Activated CD4-positive, alpha-beta T cell treated with anti-CD3 and anti-CD28 coated beads for 48 hours (primary cell): ENCODE measurements at places on chromosomes 16 and 17.
A peak's percentile ranks its signal among the peaks of the same experiment; 100 is the strongest.

GRCh38 chr17:47785538-47786123, 36.0 kb downstream of the OSBPL7 start:
- peak; percentile 50 for DNase-seq

DNA sequence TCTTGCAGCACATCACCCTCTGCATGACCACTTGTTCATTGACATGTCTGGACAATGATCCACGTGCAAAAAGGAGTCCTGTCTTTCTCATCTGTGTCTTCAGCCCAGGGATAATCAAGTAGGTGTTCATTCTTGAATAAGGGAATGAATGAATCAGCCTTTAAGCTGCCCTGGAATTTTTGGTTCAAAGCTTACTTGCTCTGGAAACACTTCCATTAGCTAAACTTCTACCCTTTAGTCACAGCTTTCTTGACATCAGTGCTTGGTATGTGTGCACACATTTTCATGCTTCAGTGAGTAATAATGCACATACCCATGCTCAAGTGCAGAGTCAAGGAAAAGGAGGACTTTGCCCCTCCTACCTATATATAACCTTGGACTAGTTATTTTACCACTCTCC, 103.0 kb upstream of the CDH13 start:
- no peak for DNase-seq

GRCh38 chr16:8956265-8957062, 7.2 kb downstream of the USP7 start:
- no peak for DNase-seq

- DNase-seq, result no peak
These were observed 54.1 kb upstream of the MARCHF10 start for GRCh38 chr17:62862251-62862650.

DNA sequence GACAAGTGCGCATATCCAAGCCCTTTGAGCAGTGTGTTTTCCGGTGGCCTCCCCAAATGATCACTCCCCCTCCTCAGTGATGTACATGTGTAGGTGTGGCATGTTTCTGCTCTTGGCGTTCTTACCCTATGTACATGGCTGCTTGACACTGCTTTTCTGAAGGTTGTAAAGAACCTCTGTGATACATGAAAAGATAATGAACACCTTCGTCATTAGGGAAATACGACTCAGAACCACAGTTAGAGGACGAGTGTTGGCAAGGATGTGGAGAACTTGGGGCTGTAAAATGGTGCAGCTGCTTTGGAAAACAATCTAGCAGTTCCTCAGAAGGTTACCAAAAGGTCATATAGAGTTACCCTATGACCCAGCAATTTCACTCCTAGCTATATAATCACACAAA, 28.6 kb downstream of the CEP95 start:
- no peak for DNase-seq

GRCh38 chr17:59754552-59754951, 47.1 kb downstream of the VMP1 start:
- DNase-seq, result no peak

GRCh38 chr17:29138184-29138955, 41.8 kb downstream of the MYO18A start:
- peak; percentile 84 for DNase-seq

DNA sequence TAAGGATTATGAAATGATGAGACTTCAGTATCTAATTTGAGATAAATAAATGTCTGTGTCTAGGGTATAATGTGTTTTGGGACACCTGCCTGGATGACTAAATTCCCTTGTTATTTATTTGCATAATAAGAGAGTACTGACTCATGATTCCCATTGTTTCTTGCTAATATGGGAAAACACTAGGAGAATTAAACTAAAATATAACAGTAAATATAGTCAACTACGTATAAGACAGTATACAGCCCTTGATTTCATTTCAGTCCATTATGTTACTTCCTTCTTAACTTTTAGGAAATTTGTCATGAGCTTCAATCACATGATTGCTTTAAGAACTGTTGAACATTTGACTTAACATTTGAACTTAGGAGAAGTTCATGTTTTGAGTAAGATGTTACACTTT, 62.4 kb downstream of the VMP1 start:
- no peak for DNase-seq

GRCh38 chr17:73022694-73023093, 69.8 kb downstream of the SLC39A11 start:
- no peak for DNase-seq

- DNase-seq, result no peak
These were observed 2.3 kb downstream of the RPRML start for GRCh38 chr17:46976626-46977270.

GRCh38 chr17:57311281-57312216, 55.2 kb downstream of the MSI2 start:
- no peak for DNase-seq
